ENCODE measurements at places on chromosomes 5 and 9.

- H3K4me3 ChIP-seq: no peak overlapping the region
- H3K36me3 ChIP-seq: peaks cover 8% of the 10 kb centered on the region
- H3K4me1 ChIP-seq: peaks cover 5% of the 10 kb centered on the region
- no peaks in the 10 kb centered on the region for H3K27me3 ChIP-seq
- H3K27ac ChIP-seq: no peak overlapping the region
Observed at GRCh38 chr5:75668445-75668844, 48.8 kb downstream of the POC5 start.

GRCh38 chr5:168755548-168756093 is 176.5 kb upstream of the PANK3 start:
- H3K27me3 ChIP-seq: no peaks in the 10 kb centered on the region
- peak; percentile 40 for DNase-seq
- H3K4me1 ChIP-seq: no peaks in the 10 kb centered on the region
- H3K36me3 ChIP-seq: no peaks in the 10 kb centered on the region
- no peak overlapping the region for H3K27ac ChIP-seq
- H3K4me3 ChIP-seq: no peak overlapping the region

- no peak for DNase-seq
- H3K4me3 ChIP-seq: no peak overlapping the region
- H3K27me3 ChIP-seq: no peaks in the 10 kb centered on the region
- no peaks in the 10 kb centered on the region for H3K4me1 ChIP-seq
Observed at GRCh38 chr9:93713716-93714115, 137.3 kb downstream of the PHF2 start.

DNA sequence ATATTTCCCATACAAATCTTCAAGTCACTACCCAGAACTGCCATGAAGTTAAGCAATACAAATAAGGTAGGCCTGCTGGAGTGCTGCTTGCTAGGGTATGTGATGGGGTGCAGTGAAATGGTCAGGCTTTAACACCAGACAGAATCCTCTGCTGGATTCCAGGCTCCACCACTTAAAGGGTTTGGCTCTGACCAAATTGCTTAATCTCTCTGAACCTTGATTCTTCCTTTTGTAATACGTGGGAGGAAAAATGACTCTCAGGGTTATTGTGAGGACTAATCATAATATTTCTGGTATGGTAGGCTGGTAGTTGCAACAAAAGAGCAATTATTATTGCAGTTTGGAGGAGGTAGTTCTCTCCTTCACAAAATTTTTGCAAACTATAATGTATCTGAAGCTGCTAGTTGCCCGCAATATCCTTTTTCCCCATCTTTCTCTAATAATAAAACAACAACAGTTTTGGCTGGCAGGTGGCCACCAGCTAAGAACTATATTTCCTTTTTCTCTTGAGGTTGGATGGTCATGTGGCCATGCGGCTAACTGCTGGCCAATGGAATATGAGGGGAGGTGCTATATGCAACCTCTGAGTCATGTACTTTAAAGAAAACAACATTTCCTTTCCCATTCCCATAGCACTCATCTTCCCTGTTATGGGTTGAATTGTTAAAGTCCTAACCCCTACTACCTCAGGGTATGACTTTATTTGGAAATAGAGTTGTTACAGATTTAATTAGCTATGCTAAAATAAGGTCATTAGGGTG is 44.1 kb downstream of the CCL28 start:
- no peaks in the 10 kb centered on the region for H3K36me3 ChIP-seq
- no peak for DNase-seq
- no peak overlapping the region for H3K27ac ChIP-seq
- peaks cover 6% of the 10 kb centered on the region for H3K4me1 ChIP-seq
- H3K27me3 ChIP-seq: no peaks in the 10 kb centered on the region
- no peak overlapping the region for H3K4me3 ChIP-seq

- peaks cover 30% of the 10 kb centered on the region for H3K4me1 ChIP-seq
- H3K27ac ChIP-seq: peak within 1 kb of the TSS; percentile 59
- no peaks in the 10 kb centered on the region for H3K27me3 ChIP-seq
- H3K4me3 ChIP-seq: peak within 1 kb of the TSS; percentile 91
Observed at GRCh38 chr5:132490484-132491367, at the start of gene IRF1. Gene IRF1 (minus strand): TSS chr5:132490773. CDS start chr5:132489478, 1,295 bp downstream.

DNA sequence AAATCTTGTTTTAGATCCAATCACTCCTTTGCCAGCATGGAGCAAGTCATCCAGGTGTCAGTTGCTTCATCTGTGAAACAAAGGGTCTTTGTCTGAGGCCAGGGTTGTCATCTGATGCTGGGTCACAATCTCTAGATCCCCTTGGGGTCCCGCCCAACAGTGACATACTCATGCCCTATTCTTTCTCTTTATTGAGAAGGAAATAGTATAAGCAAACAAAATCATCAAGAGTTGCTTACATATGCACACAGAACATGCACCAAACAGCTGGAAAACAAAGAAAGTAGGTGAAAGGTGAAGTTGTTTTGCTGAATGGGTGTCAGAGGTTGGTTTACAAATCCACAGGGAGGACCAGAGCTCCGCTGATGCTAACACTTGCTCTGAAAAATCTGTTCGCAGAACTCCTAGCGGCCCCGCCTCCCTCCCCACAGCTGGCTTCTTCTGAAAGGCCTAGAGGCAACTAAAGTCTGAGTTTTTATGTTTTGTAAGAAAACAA is 106.1 kb upstream of the SLC44A1 start:
- no peak for DNase-seq
- no peaks in the 10 kb centered on the region for H3K4me1 ChIP-seq
- H3K27ac ChIP-seq: no peak overlapping the region
- H3K36me3 ChIP-seq: no peaks in the 10 kb centered on the region

- H3K27me3 ChIP-seq: no peaks in the 10 kb centered on the region
- H3K4me1 ChIP-seq: no peaks in the 10 kb centered on the region
- H3K4me3 ChIP-seq: no peak overlapping the region
- DNase-seq: no peak
Observed at GRCh38 chr9:99778308-99778707, 43.4 kb upstream of the NR4A3 start.

DNA sequence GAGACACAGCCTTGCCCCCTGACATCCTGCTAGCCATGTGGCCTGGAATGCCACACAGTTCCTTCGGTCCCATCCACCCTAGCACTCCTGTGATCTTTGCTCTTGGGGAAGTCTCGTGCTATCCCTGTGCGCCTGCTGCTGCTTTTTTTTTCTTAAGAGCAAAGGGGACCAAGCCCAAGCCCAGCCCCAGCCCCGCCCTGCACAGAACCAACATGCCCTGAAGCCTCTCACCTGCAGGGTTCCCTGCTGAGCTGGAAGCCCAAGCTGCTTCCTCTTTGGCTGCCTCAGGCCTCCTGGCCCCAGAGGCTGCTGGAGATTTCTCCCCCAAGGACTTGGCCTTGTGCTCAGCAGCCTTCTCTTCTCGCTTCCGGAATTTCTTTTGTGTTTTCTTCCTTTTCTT is 1.8 kb downstream of the SURF6 start:
- no peak overlapping the region for H3K4me3 ChIP-seq
- H3K4me1 ChIP-seq: no peaks in the 10 kb centered on the region
- no peaks in the 10 kb centered on the region for H3K27me3 ChIP-seq
- H3K27ac ChIP-seq: no peak overlapping the region

GRCh38 chr5:95859661-95860060 is 37.1 kb upstream of the GLRX start:
- peak overlapping the region; percentile 1 for H3K4me3 ChIP-seq
- H3K36me3 ChIP-seq: no peaks in the 10 kb centered on the region
- no peaks in the 10 kb centered on the region for H3K27me3 ChIP-seq
- peaks cover 59% of the 10 kb centered on the region for H3K4me1 ChIP-seq
- no peak for DNase-seq
- H3K27ac ChIP-seq: peak overlapping the region; percentile 97

DNA sequence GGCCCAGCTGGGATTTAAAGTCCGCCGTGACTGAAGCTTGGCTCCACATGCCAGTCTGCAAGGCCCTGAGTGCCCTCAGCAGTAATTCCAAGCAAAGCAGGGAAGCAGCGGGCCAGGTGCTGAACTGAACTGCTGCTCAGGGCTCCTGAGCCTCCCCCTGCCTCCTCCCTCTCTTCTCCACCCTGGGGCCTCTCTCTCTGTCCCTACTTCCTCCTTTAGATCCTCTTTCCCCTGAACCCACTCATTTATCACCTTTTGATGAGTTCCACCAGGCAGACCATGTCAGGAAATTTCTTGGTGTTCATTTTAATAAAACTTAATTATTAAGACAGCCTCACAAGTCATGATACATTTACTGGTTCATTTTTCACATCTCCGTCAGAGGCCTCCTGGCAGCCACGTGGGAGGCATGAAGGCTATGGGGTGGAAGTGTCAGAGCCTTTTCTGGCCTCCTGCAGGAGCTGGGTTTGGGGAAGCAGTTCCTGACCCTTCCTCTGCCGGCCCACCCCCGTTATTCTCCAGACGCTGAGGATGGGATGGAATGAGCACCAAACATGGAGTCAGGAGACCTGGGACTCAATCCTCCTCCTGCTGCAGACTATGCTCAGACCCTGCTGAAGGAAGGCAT is 32.2 kb upstream of the KCNIP1 start:
- H3K27ac ChIP-seq: no peak overlapping the region
- no peaks in the 10 kb centered on the region for H3K27me3 ChIP-seq
- H3K4me1 ChIP-seq: peaks cover 12% of the 10 kb centered on the region
- DNase-seq: no peak
